Renal pelvis (tissue), 12 donors: ENCODE measurements at places on chromosomes 13 and 19.

DNA sequence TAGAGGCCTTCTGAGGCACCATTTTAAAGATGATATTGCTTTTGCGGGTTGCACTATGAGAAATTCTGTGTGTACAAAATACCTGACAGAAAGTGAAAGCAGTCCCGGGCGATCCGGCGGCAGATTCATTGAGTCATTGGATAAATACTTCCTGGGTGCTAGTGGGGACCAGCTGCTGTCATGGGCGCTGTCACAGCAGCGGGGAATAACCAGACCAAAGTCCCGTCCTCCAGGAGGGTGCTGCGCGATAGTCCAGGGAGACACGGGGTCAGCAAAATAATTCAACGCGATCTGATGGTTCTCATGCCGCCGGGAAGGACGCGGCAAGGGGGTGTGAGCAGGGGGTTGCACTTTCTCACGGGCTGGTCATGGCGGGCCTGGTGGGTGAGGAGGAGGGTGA is 13.5 kb downstream of the ZFR2 start:
- DNase-seq: no peak

GRCh38 chr19:19662871-19663255 is 613 bp downstream of the ATP13A1 start:
- DNase-seq: no peak

DNA sequence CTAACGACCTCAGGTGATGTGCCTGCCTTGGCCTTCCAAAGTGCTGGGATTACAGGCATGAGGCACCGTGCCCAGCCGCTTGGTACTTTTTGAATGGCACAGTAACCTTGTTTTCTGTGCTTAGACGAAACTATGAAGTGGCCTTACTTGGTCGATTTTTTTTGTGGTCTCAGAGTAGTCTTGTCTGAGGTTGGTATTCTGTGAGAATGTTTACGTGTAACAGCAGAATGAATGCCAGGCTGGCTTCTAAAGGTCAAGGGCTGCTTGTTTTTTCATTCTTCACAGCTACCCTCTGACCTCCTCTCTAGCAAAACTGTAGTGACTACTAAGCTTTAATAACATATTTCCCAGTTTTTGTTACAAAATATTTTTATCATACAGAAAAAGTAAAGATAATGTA is 313.3 kb downstream of the GPC6 start:
- DNase-seq: no peak

DNA sequence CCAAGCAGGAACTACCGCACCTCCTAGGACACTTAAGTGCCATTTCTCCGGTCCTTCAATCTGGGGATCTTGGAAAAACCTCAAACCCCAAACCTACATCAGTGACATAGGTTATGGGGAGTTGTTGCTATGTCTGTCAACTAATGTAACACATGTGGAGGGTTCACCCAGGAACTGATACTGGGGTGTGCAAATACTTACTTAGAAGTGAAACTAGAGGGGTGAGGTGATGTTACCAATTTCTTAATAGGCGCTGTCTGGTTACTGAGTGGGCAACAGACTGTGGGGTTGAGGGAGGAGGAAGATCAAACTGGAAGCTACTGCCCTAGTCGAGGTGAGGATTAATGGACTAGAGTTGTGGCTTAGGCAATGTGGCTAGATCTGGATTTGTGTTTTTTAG is 1.9 kb downstream of the ZNF586 start:
- no peak for DNase-seq

- no peak for DNase-seq
Measured at GRCh38 chr13:90049989-90050671, 1297.4 kb upstream of the MIR17HG start.

GRCh38 chr13:106295971-106296370 is 239.5 kb downstream of the EFNB2 start:
- no peak for DNase-seq

- no peak for DNase-seq
Measured at GRCh38 chr13:94896719-94897317, 184.5 kb upstream of the SOX21 start.

- DNase-seq: no peak
Measured at GRCh38 chr19:39544226-39544903, 4.4 kb upstream of the EID2 start.

DNA sequence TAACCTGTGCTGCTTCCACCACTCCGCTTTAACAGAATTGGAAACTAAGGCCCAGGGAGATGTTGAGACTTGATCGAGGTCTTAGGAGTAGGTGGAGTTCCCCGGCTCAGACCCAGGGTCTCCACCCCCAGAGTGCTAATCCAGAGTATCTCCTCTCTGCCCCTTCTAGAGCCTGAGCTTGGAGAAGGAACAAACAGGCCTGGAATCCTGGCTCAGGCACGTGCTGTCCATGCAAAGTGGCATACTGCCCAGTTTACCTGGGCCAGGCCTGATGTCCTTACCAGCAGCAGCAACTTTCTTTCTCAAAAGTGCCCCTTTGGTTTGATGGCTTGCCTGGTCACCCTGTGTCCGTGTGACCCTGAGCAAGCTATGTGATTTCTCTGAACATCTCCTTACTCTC is 3.7 kb downstream of the SYNGR4 start:
- DNase-seq: no peak

- DNase-seq: no peak
Measured at GRCh38 chr19:6983448-6983847, 37.8 kb downstream of the MBD3L2B start.

DNA sequence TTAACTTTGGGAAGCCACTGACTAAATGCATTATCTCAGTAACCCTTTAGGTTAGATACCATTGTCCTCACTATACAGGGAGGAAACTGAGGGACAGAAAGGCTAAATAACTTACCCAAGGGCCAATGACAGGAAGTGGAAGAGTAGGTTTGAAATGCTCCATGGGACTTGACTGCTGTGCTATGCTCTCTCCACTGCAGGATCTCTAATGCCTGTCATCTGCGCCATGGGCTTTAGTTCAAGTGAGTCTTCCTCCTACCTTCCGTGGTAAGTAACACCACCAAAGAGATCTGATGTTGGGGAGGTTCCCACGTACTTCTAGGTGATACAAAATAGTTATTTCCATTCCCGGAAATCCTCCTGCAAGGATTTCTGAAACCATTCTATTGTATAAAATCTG is 3.7 kb downstream of the DLEU7 start:
- no peak for DNase-seq

DNA sequence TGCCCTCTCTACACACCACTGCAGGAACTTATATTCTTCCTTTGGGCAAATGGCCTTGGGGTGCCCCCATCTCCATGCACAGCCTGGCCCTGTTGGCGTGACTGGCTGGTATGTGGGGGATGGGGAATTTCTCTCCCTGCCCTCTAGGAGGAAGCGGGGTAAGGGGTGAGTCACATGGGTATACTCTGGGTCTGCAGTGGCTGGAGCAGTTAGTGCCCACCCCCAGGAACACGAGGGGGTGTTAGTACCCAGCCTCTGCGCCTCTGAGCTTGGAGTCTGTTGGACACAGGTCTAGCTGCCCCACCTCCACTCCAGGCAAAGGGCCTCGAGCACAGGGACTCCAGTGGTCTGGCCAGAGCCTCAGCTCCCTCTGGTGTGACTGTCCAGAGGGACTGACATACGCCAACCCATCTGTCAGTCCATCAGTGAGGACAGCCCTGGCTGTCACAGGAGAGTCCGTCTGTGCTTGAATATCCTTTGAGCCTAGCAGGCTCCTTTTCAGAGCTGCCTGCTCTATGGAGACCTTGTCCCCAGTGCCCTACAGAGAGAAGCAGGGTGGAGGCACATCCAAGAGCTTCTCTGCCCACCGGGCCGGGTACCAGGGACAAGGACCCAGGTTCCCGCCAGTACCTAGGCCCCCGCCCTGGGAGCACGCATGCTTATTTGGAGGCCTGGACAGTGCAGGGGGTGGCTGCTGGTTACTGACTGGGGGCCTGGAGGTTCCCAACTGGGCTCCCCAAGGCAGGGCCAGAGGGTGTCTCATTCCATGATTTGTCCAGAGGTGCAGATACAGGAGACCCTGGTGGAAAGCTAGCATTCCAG is 66.6 kb downstream of the CHST8 start:
- no peak for DNase-seq

GRCh38 chr13:20272588-20273171 is 40.6 kb upstream of the GJB6 start:
- DNase-seq: peak; percentile 22

GRCh38 chr13:109162248-109163036 is 533.0 kb downstream of the MYO16 start:
- no peak for DNase-seq

GRCh38 chr13:96130818-96131340 is 41.0 kb downstream of the HS6ST3 start:
- peak; percentile 10 for DNase-seq

DNA sequence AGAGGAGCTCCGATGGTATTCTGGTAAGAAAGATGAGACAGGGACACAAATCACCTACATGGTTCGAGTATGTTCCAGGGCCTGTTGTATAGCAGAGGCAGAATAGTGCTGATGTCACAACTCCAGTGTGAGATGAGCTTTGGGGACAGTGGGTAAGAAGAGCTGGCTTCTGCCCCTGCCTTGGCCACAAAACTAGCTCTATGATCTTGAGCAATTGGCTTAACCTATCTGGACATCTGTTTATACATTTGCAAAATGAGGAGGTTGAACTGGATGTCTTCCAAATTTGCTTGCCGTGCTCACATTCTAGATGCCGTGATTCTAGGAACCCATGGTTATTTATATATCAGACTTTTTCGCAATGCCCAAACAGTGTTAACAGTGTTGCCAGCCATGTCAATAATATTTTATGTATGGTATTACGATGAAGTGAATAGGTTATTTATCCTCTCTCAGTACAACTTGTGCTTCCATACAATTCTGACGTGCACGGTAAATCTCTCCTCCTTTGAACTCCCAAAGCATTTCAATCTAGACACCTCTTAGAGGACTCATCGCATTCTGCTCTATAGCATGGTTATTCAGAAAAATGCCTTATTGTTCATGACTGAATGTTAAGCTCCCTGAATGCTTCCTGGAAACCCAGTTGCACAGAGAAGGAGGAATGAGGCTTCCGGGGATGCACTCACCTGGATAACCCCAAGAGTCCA is 316.0 kb downstream of the FOXO1 start:
- DNase-seq: no peak

- DNase-seq: no peak
Measured at GRCh38 chr13:34826432-34826831, 115.6 kb upstream of the NBEA start.

DNA sequence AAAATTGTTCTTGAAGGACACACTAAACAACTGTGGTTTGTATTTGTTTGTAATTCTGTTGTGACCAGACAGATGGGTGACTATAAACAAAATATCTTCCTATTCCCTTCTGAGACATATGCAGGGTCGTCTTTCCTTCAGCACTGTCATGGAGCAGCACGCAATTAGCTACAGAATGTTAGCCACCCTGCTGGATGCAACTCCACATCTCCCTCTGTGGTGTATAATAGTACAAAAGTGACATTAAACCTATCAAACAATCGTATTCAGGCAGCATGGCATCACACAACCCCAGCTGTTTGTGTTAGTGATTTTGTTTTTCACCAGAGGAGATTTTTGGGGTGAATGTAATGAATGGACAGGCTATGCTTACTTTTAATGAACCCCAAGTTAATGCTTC is 146.2 kb downstream of the GPC6 start:
- no peak for DNase-seq

- DNase-seq: no peak
Measured at GRCh38 chr13:102704238-102705058, 9.6 kb upstream of the METTL21C start.

DNA sequence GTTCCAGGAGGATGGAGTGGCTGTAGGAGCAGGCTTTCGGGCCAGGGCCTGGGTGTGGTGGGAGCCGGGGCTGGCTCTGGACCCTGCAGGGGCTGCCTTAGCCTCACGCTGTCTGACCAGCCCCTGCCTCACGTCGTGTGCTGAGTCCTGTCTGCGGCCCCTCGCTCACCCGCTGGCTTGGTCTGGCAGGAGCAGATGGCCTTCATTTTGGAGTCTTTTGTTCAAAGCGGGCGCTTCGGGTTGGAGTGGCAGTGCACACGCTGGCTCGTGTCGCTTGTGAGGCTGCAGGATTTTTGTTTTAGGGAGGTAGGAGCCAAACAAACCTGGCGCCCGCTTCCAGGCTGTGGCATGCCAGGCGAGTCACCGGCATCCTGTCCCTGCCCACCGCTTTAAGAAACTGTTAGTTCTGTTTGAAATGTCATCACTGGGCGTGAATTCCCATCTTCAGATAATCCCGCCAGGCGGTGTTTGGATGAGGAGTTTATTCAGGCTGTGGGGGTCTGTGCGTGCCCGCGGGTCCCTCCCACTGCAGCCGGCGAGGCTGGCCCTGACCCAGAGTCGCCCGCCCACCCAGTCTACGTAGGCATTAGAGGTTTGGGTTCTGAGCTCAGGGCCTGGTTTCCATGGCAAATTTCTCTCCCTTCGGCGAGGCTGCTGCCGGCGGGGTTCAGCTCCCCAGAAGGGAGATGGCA is 89.8 kb downstream of the KDM4B start:
- DNase-seq: no peak

DNA sequence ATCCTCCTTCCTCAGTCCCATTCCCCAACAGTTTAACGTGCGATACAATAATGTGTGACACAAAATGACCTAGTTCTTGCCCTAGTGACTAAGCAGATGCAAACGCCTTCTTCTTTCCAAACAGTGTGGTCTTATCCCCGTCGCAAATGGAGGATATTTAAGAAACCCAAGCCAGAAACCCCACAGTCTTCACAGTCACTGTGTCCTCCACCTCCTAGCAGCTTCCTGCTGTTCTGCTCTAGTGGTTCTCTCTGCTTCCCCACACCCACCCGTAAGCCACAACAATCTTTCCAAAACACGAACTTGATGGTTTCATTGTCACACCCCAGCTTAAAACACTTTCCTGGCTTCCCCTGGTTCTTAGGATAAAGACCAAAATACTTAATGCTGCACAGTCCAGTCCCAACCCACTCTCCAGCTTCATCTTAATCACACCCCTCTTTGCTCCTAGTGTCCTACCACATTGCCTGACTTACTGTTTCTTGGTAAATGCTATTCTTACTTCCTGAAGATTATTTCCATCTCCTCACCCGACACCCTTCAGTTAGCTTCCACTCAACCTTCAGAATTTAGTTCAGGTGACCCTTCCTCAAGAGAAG is 32.3 kb downstream of the ITM2B start:
- DNase-seq: no peak
